ENCODE measurements at places on chromosomes 5 and 9. TPM values are rescaled to one million over a fixed set of nuclear protein-coding genes. Genes with fewer than 3 reads are reported as not detected.

- no peak for DNase-seq
Observed at GRCh38 chr5:132486318-132487094, 4.1 kb downstream of the IRF1 start.

DNA sequence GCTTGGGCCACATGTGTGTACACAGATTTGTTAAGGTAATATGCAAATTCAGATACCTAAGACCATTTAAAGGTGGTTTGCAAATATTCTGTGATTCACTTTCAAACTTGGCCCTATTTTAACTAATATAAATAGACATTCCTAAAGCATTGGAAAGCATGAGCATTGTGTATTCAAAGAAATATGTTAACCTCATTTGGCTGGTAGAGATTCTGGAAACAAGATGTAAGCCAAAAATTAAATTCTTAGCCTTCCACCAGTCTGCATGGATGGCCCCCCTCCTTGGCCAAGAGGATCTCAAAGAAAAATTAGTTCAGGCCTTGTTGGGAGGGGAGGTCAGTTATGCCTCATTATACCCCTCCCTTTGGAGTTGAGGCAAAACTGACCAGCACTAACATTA is 38.7 kb upstream of the C6 start:
- no peak for DNase-seq

- DNase-seq = no peak
Observed at GRCh38 chr5:17916446-17916845, 282.2 kb downstream of the TAF11L14 start.

DNA sequence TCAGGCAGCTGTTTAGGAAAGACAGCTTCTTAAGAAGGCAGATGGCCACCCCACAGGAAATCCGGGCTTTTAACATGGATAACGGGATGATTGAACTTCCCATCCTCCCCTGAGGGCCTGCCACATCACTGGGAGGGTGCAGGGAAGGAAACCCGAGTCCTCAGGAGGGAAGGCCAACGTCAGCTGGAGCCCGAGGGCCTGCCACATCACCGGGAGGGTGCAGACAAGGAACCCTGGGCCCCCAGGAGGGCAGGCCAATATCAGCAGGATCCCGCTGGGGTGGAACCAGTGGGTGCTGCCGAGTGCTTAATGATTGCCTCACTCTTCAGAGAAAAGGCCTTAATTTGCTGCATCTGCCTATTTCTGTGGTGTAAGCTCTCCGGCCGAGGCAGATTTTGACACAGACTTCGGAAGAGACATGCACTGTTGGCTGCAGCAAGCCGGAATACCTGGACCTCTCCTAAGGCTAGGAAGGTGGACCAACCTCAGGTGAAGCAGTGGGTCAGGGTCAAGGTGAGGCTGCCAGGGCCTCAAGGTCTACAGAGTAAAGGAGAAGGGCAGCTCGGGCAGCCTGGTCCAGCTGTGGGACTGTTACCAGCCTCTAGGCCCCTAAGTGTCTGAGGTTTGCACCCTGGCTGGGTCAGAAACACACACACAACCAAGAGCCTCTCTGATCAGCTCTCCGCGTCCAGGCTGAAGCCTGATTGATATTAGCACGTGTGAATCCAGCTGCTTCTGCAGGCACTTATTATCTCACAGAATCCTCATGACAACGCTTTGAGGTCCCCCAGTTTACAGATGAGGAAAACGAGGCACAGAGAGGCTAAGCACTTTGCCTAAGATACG is 14.8 kb upstream of the COL5A1 start:
- DNase-seq = peak; percentile 21

DNA sequence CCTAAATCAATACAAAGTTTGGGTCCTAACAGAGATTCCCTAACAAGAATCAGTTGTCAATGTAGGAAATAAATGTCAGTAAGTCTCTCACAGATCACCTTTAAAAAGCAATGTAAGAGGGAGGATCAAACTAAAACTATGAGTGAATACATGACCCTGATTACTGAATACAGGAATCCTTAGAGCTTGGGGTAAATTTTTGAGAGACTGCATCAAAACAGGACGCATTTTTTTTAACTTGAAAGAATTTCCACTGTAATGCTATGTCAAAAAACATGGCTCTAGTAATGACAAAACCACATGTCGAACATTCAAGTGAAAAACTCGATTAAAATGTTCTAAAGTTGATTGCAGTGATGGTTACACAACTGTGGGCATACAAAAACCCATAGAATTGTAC is 21.9 kb downstream of the ZDHHC21 start:
- DNase-seq = no peak

- no peak for DNase-seq
Observed at GRCh38 chr5:159212657-159213462, 3.5 kb upstream of the RNF145 start.

Gene LECT2
- total RNA-seq = not detected

Gene PARP8
- total RNA-seq = 6.2 TPM

Gene OR1N2
- not detected for total RNA-seq

Gene CARD6
- 6.4 TPM for total RNA-seq

Gene SPINK6
- total RNA-seq = not detected

Gene TAF11L10
- not detected for total RNA-seq
